ENCODE measurements at places on chromosomes 6 and 20.

- no peak for DNase-seq
Observed at GRCh38 chr6:133241901-133242636, 912 bp downstream of the EYA4 start.

- DNase-seq: no peak
Observed at GRCh38 chr6:90139272-90139817, 157.3 kb downstream of the BACH2 start.

DNA sequence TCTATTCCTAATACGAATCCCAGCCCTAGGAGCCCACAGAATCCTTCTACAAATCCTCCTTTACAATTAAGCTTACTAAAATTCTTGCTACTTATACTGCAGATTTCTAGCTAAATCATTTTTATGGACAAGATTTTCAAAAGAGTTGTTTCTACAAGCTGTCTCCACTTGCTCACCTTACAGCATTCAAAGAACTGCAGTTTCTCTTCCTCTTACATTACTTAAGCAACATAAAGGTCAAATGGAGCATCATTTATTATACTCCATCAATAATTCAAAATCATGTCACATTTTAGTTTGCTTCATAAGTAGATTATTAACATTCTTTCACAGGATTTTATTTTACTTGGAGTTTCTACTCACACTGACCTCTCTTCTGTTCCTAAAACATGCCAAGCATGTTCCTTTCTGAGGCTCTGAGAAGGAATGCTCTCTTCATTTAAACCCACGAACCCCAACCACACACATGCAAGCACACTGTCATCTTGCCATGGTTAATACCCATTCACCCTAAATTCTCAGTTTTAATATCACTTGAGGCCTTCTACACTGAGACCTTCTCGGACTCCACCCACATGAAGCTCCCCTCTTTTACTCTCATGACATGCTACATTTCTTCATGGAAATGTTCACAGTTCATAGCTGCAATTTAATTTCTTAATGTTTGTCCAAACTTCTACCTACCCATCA is 388.2 kb downstream of the TBC1D32 start:
- no peak for DNase-seq

DNA sequence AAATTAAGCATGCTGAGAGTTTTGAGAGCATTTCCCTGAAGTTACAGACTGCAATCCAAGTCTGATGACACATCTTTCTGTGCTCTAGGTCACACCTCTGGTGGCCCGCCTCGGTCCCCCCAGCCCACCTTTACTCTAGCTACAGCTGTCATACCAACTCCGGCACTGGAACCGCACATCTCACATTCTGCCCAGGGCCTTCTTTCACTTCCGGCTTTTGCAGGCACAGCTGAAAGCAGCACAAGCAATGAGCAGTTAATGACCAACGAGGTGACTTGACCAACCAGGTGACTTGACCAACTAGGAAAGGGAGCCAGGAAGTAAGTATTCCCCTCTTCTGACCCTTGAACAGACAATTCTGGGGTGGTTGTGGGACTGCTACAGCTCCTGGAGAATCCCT is 88.6 kb upstream of the MOCS1 start:
- DNase-seq: no peak

- DNase-seq: no peak
Observed at GRCh38 chr6:87799651-87800050, 97.6 kb upstream of the AKIRIN2 start.

DNA sequence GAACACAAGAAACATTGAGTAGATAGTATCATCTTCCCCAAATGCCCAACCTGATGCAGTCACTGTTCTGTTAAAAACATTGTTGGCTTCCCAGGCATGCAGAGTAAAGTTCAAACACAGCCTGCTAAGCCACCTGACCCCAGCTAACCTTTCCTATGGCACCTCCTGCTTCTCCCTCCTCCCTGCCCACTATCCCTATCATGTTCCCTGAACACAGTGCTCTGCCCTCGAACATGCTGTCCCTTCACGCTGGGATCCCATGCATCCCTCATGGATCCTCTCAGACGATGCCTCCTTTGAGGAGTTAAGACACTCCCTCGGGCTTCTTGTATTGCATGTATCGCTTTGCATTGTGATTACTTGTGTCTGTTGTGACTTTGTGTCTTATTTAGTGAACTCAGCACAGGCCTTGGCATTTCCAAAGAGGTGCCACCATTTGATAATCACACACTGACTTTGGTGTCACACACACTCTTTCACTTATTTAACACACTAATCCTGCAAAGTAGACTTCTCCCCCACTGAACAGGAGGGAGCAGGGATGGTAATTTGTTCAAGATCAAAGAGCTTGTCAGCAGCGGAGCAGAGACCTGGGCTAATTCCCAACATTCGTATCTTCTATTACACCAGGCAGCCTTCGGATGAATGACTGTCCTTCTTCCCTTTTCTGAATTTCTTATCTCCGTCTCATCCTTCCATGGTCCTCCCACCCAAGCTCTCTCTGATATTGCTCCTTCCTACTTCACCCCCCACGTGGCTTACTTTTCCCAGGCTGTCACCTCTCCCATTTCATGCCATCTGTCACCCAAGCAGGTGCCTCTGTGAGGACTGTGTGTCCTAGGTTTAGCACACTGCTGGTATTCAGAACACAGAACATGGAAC is 28.3 kb upstream of the SMIM29 start:
- DNase-seq: no peak

DNA sequence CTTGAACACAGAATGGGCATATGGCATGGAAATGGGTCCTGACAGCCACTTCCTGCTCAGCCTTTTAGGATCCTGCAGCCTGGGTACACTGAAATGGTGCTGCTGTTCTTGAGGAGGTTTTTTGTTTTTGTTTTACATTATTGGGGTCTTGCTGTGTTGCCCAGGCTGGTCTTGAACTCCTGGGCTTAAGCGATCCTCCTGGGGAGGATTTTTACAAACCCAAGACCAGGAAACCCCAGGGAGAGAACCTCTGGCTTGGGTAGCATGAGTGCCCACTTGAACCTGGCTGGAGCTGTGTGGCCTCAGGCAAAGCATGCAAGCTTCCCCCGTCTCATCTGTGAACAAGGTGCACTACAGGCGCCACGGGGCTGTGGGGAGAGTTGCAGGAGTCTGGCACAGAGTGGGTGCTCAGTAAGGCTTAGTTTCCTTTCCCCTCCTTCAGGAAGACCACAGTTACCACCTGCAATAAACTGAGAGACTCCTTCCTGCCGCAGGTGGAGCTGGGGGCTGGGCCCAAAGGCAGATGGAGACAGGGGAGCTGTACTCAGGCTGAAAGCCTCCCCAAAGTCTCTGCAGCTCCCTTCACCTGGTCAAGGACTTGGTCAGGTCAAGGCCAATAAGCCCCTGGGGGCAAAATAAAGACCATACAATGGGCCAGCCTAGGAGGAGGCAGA is 1.8 kb downstream of the SLA2 start:
- no peak for DNase-seq

GRCh38 chr6:115544765-115545671 is 515.7 kb downstream of the FRK start:
- DNase-seq: no peak

All from colonic mucosa (tissue), 4 donors.